Stimulated activated CD4-positive, alpha-beta T cell treated with anti-CD3 and anti-CD28 coated beads, Interleukin-1b, Interleukin-23, amount 100 ng/mL, for 4 hours (primary cell): ENCODE measurements at places on chromosomes 2 and 18.

DNA sequence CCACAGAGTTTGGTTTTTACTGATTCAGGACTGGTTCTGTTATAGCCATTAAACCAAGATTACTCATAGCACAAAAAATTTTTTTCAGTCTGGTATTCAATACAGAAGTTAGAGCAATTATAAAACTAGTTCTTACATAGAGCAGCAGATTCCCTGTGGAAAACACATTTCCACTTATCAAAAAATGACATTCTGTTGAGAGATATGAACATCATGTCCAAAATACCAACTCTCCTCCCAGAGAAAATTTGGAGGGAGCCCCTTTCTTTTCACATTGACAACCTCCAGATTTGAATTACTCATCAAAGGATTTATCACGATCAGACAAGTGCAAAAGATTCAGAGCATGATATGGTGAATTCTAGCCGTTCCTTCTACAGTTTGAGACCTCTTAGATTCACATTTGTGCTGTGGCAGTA lies 126.8 kb upstream of the SERPINE2 start:
- no peak for DNase-seq

DNA sequence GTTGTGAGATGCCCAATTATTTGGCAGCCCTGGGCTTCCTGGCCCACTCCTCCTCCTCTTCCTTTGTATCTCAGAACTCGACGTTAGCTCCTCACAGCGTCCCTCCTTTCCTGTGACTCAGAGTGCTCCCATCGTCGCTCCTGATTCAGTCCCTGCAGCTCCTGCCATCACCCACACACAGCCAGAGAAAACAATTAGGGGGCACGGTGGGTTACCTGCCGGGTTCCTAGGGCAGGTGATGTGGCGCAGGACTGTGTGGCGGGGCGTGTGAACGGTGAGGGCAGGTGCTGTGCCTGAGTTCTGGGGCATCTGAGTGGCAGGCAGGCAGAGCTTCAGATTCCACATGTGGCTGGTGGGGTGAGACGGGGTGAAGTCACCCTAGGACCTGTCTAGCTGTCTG lies 42.6 kb downstream of the GLI2 start:
- DNase-seq = no peak

GRCh38 chr2:191643429-191643828 lies 34.5 kb upstream of the NABP1 start:
- DNase-seq = no peak

DNA sequence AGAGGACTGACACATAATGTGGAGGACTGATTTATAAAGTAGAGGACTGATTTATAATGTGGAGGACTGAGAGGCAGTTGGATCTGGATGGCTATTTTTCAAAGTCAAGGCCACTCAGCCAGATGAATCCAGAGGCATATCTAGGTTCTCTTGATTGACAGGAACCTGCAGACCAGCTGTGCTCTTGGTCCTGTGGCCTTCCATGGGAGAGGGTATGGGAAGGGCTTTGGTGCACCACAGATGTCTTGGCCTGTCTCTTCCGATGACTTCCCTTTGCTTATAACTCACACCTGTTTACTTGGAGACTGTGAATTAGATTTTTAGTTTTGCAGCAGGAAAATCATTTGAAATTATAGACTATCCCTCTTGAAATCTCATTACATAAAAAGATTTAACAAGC lies 32.3 kb downstream of the AGAP1 start:
- no peak for DNase-seq

DNA sequence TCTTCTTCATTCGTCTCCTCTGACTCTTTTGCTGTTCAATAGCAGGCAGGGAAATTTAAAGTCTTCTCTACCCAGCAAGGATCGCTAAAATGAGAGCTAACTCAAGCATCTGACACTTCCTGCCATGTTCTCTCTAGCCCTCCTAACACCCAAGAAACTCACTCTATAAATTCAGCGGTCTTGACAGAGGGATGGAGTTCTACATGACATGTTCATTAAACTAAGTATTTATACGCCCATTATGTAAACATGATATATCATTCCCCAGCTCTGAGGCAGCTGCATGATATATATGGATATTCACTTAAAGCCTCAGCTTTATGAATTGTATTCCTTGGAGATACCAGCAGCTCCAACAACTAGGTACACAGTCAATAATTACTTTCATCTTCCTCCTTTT lies 231.0 kb downstream of the METTL4 start:
- no peak for DNase-seq

- DNase-seq = no peak
Observed at GRCh38 chr2:130823886-130824491, 12.7 kb upstream of the ARHGEF4 start.
